NCI-H2029 (cell line): ENCODE measurements at places on chromosomes 2 and 18.

DNA sequence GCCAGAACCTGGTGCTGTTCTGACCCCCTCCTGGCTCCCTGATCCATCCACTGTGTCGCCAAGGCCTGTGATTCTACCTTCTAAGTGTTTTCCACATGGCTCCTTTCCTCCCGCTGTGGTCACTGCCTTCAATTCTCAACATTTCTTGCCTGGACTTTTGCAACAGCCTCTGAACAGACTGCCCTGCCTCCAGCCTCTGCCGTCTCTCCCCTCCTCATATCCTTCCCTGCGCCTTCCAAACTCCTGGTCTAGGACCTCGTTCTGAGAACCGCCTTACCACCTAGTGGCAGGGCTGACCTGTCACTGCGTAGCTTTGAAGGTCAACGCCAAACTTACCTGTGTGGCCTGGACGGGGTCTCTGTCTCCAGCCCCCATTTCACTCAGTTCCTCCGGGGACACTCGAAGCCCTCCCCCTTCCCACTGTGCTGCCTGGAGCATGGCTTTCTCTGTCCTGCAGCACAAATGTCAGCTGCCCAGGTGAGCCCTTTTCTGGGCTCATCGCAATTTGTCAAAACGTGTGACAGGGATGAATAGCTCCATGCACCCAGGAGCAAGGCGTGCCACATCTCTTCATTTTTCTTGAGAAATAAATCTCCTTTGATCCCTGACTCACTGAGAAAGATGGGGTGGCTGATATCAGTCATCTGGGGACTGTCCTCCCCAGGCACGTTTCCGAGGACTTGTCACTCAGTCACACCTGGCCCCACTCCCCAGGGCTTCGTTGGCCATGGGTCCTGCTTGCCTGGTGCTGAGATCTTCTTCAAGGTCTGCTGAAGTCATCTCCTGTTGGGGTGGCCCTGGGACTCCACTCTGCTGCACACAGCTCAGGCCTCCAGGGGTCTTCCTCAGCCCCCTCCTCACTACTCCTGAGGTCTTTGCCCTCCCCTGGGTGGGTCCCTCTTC lies 46.7 kb downstream of the LDLRAD4 start:
- no peak for DNase-seq

GRCh38 chr2:231674587-231675338 lies 33.6 kb upstream of the PTMA start:
- no peak for DNase-seq

- DNase-seq: no peak
Measured at GRCh38 chr2:33670392-33670937, 71.4 kb upstream of the FAM98A start.

GRCh38 chr2:233013027-233013461 lies at the start of gene NGEF:
NGEF (minus strand) TSS chr2:233013256; CDS start chr2:232974890, 38,366 bp downstream.
- no peak for DNase-seq

- no peak for DNase-seq
Measured at GRCh38 chr2:49175831-49176230, 21.5 kb upstream of the FSHR start.

GRCh38 chr2:227267410-227268115 lies 57.5 kb upstream of the MFF start:
- no peak for DNase-seq

GRCh38 chr18:6021306-6022073 lies 126.2 kb upstream of the TMEM200C start:
- no peak for DNase-seq

DNA sequence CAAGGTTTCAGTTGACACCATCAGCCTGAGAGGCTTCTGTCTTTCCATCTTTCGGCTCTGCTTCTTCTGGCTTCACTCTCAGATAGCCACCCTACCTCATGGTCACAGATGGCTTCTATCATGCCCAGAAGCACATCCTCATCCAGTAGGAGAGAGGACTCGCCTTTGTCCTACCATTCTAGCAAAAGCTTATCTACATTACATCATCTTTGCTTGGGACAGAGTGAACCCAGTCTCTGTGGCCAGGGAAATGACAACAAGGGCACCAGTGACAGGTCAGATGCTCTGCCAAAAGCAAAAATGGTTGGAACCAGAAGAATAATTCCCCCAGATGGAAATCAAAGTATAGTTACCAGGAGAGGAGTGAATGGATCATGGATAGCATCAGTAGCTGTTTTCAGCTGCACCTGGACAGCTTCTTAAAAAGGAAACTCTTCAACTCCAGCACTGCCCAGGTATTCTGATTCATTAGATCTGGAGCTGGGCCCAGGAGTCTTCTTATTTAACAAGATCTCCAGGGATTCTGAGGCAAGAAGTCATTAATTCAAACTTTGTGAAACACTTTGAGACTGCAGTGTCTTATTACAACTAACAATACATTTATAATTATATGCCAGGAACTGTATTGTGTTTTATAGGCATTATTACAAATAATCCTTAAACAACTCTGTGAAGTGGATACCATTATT lies 257.7 kb upstream of the UBE2E3 start:
- no peak for DNase-seq
